NCI-H1436 treated with DMSO at 0.1 percent for 48 hours (cell line): ENCODE measurements at places on chromosomes 1 and 21.

GRCh38 chr1:201545851-201546492, 7.0 kb downstream of the NAV1 start:
- no peak for DNase-seq

DNA sequence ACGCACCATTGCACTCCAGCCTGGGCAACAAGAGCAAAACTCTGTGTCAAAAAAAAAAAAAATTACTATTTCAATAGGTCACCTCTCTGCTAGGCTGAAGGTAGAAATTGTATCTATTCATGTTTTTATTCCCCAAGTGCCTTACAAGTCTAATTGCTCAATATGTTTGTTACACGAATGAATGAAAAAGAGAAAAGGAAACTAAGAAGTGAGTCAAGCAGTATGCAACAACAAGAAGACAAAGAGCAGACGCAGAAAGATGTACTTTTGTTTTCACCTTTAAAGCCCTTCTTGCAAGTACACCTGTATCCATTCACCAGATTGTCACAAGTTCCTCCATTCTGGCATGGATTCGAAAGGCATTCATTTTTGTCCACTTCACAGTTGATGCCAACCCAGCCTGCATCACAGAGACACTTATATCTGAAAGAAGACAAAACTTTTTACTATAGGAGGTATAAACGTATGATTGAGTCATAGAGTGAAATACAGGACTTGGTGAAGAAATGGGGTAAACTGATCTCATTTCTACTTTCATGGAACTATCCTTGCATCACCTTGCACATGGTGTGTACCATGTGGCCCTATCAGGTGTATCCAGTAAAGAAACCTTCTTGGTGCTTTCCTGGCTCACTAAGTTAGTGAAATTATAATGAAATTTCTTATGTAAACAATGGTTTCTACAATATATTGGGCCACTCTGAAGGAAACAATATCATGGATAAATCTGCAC, 57.1 kb upstream of the ADAM30 start:
- DNase-seq = no peak

GRCh38 chr1:2971101-2971501, 50.2 kb upstream of the ACTRT2 start:
- DNase-seq = no peak

GRCh38 chr1:112841825-112842224, 114.2 kb downstream of the SLC16A1 start:
- no peak for DNase-seq
